ENCODE measurements at places on chromosomes 6 and 20.

DNA sequence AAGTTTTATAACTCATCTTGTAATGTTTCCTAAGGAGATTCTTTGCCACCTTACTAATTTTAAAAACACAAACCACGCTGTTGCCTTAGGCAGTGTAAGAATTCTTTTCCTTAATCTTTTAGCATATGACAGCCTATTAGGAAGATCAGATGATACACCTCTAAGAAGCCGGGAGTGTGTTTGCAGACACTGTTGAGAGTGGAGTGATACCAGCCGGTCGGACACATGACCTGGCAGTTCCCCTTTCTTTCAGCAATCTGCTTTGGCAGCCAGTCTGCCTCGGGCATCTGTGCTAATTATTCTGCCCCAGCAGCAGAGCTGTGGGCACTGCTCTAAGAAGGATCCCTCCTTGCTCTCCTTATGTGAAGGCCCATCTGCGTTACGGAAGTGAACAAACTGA is 50.9 kb downstream of the PLCB4 start:
- no peak for DNase-seq

GRCh38 chr20:22681591-22682248 is 97.3 kb upstream of the FOXA2 start:
- DNase-seq, result no peak

GRCh38 chr6:141552463-141552862 is 580.3 kb upstream of the GJE1 start:
- peak; percentile 91 for DNase-seq

DNA sequence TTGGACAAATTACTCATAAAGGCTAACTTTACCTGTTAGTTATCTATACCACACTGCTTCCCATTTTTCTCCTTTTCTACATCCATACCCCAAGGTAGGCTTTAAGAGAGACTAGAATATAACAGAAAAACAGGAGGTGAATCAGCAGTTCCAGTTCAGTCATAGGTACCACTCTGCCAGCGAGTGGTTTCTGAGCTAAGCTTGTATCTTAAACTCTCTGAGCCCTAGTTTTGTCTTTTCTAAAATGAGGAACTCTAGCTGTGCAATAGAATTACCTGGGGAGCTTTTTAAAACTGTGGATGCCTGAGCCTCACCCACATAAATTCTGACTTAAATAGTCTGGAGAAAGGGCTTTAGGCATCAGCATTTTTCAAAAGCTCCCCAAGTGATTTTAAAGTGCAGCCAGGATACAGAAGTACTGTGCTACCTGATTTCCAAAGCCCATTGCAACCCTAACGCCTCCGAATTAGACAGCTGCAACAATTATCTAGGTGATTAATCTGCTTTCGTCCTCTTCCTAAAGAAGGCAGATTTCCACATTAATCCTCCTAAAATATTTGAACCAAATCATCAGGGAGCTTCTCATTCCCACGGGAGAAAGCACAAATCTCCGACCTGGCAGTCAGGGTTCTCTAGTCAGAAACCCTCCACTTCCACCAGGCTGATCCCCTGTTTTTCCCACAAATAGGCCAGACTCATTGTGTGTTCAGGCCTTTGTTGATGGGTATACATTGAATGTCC is 37.4 kb upstream of the RPL7L1 start:
- no peak for DNase-seq

DNA sequence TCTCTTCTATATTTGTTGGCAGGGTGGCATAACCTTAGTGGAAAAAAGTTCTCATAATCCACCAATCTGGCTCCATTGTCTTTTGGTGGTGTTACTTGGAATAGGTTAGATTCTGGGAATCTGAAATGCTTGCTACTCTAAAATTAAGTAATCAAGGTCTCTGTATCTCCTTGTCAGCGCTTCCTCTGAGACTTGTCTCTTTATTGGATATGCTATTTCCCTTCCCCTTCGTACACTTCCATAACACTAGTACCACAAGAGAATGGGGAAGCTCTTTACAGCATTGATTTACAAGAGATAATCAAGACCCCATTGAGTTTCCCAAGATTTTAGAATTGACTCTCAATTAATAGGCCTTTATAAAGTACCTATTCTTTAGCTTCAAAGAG is 280.2 kb downstream of the ADGB start:
- no peak for DNase-seq

DNA sequence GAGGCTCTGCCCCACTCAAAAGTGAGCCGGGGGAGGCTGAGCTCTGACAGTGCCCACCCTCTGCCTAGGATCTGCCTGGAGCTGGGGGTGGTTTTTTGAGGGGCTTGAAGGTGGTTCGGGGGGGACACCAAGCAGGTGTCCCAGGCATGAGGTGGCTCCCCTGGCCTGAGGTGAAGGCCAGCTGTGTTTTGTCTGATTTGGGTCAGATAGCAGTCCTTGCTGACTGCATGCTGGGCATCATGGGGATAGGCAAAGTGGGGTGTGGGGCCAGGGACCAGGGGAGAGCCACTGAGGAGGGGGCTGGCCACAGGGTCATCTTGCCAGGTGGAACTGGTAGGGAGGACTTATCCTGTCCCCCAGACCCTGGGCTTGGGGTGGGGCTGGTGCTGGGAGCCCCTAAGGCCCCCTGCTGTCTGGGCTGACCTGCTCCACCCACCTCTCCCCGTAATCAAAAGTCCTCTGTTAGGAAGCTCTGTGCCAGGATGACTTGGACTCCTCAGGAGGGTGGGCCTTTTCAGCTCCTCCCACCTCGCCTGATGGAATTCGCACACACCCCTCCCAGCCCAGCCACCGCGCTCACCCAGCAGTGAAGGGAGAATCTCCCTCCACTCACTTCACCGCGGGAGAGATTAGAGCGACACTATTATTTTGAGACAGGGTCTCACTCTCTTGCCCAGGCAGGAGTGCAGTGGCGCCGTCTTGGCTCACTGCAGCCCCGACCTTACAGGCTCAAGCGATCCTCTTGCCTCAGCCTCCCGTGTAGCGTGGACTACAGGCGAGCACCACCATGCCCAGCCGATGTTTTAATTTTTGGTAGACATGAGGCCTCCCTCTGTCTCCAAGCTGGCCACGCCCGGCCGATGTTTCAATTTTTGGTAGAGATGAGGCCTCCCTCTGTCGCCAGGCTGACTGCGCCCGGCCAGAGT is 1.5 kb upstream of the COL9A3 start:
- no peak for DNase-seq

DNA sequence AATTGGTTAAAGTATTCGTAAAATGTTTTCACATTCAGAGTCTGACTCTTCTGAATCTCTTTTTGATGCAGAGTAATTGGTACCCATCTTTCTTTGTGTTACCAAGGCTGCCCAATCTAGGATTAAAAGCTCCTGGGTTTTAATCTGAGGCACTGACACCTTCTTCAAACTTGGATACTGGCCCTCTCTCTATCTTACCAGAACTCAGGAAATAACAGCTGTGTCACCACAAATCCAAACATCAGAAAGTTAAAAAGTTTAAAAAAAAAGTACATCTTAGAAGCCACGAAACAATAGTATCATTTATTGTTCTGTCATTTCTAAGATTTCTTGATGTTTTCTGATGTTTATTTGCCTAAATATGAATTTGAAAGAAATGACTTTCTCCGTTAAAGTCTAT is 255.5 kb upstream of the RUNX2 start:
- no peak for DNase-seq

DNA sequence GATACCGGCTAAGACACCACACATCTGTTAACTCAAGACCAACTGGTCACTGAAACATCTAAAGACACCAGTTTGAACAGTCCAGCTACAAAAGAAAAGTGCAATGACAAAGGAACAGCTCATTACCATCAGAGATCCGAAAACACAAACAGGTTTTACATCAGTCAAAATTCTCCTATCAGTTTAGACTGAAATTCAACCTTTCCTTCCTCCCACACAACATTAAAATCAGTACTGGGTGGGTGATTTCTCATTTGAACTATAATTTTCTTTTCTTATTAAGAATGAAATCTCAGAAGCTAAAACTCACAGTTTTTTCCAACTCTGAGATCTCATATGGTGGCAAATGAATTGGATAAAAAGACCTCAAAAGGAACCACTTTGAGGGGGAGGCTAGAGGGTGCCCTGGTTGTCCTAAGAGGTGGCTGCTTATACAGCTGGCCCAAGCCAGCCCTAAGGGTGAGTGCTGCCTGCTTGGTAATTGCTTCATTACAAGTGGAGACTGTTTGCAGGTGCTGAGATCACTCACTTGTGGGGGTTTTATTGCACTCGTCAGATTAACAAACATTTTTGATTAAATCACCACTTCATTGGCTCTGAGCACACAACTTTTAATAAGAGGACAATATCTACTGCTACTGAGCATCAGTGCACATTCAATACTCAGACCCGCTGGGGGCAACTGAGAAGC is 4.3 kb downstream of the CCDC167 start:
- peak; percentile 57 for DNase-seq

GRCh38 chr6:8181160-8181881 is 79.0 kb upstream of the EEF1E1 start:
- no peak for DNase-seq

DNA sequence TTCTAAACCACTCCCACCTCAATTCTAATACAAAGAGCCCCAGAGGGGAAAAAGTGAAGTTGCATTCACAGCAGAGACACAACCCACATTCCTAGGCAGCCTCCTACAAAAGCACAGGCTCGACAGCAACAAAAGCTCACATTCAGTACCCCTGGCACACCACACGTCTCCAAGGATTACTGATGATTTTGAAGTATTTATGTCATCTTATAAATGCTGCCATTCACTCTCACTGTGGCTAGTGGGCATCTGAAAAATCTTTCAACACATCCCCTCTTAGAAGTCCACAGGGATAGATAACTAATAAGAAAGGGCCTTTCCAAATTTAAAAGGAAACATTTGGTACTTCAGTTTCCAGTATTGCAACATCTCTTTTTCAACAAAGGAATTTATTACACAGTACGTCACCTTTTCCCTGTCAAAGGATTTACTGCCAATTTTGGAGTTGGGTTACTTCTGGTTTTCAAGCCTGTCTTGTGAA is 146.7 kb downstream of the TASP1 start:
- DNase-seq, result no peak

GRCh38 chr6:142448091-142448729 is 146.4 kb downstream of the ADGRG6 start:
- DNase-seq, result no peak

Data from SHP77 (cell line).